ENCODE measurements at places on chromosomes 3 and 15.

DNA sequence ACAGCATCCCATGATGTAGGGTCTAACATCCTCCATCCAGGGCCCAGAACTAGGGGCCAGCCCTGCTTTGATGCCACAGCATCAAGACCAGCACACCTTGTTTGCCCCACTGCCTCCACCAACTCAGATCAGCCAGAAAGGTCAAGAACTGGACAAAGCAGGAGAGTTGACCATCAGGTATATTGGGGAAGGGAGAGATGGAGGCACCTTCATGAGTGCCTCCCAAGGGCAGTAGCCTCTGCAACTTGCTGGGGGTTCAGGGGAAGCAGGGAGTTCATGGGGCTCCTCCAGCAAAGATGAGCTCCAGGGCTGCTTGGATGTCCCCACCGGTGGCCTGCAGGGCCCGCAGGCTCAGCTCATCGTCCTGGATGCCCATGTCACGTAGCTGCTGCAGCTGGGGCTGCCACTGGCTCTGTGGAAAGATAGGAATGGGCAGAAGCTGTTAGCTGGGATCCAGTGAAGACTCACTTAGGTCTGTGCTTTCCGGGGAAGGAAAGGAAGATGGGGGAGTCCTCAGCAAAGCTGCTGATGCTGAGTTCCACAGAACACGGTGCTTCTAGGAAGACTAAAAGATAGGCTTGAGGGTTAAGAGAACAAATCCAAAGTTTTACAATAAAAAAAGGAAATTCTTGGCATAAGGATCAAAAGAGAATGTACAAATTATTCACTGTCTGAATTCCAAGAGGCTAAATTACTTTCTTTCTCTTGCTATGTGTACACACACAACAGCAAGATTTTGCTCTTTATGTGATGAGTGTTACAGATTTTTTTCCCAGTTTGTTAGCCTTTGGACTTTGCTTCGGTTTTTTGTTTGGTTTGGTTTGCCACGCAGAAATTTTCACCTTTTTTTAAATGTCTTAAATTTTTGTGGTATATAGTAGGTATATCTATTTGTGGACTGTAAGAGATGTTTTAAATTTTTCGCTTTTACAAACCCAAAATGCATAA, 12.3 kb upstream of the SEMA7A start:
- DNase-seq: no peak

- DNase-seq: no peak
Measured at GRCh38 chr3:14773281-14773680, 45.5 kb upstream of the FGD5 start.

DNA sequence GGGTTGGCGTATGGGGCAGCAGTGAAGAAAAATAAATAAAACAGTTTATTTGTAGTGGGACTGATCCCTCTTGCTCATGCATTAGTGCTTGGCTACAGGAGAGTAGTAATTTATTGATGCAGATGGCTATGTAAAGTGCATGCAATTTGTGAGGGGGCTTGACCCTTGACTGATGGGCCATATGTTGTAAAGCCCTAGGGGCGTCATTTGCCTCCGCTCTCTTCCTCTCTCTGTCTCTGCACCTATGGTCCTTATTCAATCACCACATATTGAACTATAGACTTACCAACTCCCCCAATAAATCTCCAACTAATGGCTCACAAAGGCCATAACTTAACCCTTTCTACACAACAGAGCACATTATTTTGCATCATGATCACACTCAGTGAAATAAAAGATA, 227.7 kb downstream of the ROBO2 start:
- no peak for DNase-seq

DNA sequence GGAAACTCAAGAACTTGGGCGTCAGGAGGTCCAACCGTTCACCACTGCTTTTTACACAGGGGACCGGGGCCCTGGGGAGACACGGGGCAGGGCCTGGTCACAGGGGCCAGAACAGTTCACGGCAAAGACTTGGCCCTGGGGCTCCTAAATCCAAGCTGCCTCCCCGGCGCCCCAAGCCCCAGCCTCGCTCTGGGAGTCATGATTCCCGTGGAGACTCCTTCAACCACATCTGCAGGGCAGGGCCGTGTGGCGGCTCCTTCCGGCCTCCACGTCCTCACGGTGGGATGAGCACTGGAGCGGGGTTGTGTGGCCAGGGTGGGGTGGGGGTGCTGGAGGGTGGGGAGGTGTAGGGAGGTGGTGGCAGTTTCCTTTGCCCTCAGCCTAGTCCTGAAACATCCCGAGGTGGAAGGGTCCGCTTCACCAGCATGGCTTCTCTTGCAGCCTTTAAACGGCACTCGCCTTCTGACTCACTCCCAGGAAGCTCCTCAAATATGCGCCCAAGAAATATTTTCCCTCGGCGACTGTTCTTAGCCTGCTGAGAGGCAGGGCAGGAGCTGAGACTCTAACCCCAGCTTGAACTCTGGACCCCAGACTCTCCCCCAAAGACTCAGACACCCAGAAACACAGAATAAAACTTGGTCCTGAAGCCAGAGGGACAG, 1.8 kb downstream of the MUC4 start:
- no peak for DNase-seq

- DNase-seq: peak; percentile 54
Measured at GRCh38 chr15:81480645-81481053, 106.6 kb upstream of the TMC3 start.

Data from activated CD4-positive, alpha-beta T cell treated with anti-CD3 and anti-CD28 coated beads, Interleukin-2, Interleukin-4, amounts not matched to agents 100 ng/mL and 50 ng/mL, durations not matched to agents 16 hours and 8 hours (primary cell).